ENCODE measurements at places on chromosomes 4 and X.

DNA sequence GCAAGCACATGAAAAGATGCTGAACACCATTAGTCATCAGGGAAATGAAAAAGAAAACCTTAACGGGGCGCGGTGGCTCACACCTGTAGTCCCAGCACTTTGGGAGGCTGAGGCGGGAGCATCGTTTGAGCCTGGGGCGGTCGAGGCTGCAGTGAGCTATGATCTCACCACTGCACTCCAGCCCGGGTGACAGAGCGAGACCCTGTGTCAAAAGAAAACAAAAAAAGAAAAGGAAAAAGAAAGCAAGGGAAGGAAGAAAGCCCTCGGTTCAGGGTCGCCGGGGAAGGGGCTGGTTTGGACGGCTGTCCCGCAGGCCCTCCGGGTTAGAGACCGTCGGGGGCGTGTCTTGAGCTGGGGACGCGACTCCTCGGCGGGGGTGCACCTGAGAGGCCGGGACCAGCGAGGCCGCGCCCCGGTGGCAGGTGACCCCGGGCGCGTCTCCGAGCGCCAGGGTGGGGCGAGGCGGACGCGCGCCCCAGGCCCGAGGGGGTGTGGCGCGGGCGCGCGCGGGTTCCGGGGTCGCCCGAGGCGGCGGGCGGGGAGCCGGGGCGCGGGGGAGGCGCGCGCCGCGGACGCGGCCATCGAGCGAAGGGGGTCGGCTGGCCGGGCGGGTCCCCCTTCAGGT is 478 bp upstream of the PLXNA3 start:
- DNase-seq, result no peak

GRCh38 chr4:152117933-152118507 is 357.2 kb upstream of the GATB start:
- DNase-seq, result no peak

DNA sequence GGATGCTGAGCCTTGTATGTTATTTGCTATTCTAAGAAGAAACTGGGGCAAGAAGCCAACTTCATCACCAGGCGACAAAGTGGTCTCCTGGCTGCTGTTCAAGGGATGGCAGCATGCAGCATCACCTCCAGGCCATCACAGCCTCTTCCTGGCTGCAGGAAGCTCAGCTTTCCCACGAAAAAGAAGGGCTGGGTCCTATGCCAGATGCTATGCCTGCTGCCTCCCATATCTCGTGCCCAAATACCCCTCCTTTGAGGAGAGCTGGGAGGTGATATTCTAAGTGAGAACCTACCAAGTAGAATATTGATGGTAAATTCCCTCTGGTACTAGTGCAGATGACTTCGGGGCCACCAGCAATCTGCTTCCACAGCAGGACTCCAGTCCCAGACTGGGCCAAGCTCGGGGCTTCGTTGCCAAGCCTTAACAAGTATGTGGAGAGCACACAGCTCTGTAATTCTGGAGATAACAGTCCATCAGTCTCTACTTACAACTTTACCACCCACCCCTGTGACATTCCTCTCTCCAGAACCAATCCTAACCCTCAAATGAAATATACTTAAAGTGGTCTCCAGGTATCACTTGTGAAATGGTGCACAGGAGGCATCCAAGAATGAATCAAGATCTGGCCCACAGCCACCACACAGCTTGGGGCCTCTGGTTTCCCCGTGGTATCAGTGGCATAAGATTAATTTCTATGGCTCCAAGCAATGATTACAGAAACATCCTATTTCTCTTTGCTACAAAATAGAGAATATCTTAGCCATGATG is 149.3 kb downstream of the PALLD start:
- DNase-seq, result no peak

DNA sequence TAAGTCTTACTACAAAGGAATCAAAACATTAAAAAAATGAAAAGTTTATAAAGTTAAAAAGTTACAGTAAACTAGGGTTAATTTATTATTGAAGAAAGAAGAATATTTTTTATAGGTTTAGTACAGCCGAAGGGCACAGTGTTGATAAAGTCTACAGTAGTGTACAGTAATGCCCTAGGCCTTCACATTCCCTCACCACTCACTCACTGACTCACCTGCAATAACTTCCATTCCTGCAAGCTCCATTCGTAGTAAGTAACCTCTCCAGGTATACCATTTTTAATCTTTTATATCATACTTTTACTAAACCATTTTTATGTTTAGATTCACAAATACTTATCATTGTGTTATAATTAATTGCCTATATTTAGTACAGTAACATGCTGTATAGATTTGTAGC is 307.5 kb upstream of the FAM241A start:
- no peak for DNase-seq

DNA sequence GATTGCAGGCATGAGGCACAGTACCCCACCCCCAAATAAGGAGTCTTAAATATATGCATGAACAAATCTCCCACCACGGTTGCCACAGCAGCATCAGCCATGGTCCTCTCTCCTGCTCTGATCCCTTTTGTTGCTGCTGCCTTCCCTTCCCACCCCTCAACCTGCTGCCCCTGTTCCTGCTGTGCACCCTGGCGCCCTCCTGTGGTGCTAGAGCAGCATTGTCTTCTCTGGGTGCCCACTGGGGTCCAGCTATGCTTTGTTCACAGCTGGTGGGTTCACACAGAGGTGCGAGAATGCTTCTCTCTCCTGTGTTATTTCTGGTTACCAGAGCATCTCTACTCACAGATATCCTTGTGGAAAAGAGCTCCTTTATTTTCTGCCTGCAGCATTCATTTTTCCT is 116.2 kb downstream of the GATB start:
- DNase-seq, result no peak

GRCh38 chr4:56728512-56728911 is 47.4 kb upstream of the HOPX start:
- no peak for DNase-seq

- no peak for DNase-seq
Measured at GRCh38 chr4:4614925-4615678, 73.3 kb upstream of the STX18 start.

- DNase-seq, result no peak
Measured at GRCh38 chr4:3613967-3614730, 81.9 kb upstream of the LRPAP1 start.
